ENCODE measurements at places on chromosomes 16 and 17.

DNA sequence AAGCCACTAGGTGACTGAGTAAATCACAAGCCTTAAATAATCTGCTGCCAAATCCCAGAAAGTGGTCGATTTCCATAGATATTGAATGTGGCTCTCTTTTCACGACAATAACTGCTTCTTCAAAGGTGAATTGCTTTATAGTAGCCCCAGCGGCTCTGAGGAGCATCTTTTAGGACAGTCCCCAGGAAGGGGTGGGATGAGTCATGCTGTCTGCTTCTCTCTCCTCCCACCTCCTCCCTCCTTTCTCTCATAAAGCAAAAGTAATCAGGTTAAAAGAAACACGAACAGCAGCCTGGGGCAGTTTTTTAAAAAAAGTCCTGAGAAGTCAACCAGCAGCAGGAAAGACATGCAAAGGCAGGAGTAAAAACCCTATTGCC lies 1.8 kb downstream of the KIAA0513 start:
- DNase-seq: peak; percentile 29

- DNase-seq: no peak
These were observed 111.1 kb downstream of the VAT1L start for GRCh38 chr16:77899416-77899815.

DNA sequence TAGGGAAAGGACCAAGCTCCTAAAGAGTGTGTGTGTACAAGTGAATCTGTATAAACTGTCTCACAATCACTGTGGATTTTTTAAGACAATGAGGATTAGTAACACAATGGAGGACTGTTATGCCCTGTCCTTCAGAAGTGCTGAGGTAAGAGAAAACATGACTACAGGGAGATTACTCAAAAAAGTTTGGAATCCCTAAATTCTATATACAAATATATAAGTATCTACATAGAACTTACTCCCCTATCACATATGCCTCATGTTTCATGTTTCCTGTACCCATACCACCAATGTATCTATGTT lies 81.9 kb downstream of the STH start:
- DNase-seq: no peak

GRCh38 chr17:80479246-80479566 lies 2.8 kb upstream of the NPTX1 start:
- no peak for DNase-seq

GRCh38 chr17:70357190-70357589 lies 187.9 kb downstream of the KCNJ2 start:
- DNase-seq: no peak

DNA sequence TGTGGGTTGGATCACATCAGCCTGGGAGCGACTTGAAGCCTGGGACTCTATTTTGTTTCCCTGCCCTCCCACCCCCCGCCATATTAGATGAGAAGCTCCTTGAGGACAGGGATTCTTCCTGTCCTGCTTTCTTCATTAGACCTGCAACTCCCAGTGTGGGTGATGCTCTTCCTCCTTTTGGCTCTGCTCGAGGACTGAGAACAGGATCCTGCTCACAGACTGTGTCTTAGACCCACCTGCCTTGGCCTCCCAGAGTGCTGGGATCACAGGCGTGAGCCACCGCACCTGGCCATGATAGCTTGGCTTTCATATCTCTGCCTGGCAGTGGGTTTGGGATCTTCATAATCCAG lies 21.5 kb upstream of the TNS4 start:
- no peak for DNase-seq

GRCh38 chr17:61750656-61751055 lies 112.7 kb downstream of the BRIP1 start:
- no peak for DNase-seq

GRCh38 chr17:50062293-50063243 lies 6.7 kb downstream of the ITGA3 start:
- peak; percentile 45 for DNase-seq

GRCh38 chr17:58580671-58581070 lies 66.2 kb upstream of the MTMR4 start:
- no peak for DNase-seq

GRCh38 chr17:78873519-78874340 lies 29.3 kb downstream of the CEP295NL start:
- peak; percentile 94 for DNase-seq

DNA sequence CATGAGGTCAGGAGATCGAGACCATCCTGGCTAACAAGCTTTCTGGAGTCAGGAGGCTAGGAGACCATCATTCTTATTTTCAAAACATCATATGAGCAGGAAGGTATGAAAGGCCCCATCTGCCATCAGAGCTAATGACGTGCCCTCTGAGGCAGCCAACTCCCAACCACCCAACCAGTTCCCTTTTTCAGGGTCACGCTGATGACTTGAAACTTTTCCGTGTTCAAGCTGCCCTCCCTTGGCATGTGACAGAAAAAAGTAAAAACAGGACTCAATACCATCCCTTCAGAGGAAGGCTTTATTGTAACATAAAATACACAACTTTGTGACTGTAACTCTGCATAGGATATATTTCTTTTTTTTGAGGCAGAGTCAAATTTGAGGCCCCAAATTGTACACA lies 4.6 kb upstream of the GHDC start:
- no peak for DNase-seq

DNA sequence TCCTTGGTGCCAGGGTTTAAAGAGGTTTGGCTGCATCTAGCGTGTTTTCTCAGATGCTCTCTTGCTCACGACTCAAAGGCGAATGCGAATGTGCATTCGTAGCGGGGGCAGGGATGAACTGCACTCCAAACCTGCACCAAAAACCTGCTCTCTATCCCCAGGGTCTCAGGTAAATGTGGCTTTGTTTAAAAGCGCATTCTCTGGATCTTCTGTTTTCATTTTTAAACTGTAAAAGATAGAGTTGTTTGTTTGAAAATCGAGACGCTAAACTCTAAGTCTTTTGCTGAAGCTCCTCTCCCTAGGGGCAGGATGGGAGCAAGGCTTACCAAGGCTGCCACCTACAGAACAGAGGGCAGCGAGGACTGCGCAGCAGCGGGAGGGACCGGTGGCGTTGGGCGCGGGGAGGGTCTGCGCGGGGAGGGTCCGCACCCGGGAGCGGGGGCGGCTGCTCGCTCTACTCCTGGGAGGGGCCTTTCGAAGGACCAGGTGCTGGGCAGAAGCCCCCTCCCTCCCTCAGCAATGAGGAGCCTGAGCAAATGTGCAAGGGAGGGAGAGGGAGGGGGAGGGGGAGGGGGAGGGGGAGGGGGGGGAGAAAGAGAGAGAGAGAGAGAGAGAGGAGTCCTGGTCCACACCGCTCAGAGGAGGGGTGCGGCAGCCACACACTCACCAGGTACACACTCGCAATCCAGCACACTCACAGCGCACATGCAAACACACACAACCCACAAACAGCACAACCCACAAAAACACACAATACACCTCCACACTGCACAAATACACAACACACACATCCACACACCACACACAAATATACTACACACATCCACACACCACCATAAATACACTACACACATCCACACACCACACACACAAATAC lies 142.8 kb downstream of the GRIN2A start:
- DNase-seq: no peak

GRCh38 chr17:82399601-82400101 lies 18.5 kb upstream of the HEXD start:
- DNase-seq: peak; percentile 66

DNA sequence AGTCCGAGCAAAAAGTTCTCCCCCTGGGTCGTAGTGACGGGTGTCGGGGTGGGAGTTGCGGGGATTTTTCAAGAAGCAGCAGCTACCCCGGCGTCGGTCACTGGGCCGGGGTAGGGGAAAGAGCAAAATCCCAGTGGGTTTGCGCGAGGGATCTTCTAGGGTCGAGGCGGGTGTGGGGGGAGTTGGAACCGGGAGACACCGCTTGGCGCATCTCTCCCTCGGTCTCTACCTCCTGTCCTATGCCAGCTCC lies 2.3 kb upstream of the UBTF start:
- DNase-seq: no peak

DNA sequence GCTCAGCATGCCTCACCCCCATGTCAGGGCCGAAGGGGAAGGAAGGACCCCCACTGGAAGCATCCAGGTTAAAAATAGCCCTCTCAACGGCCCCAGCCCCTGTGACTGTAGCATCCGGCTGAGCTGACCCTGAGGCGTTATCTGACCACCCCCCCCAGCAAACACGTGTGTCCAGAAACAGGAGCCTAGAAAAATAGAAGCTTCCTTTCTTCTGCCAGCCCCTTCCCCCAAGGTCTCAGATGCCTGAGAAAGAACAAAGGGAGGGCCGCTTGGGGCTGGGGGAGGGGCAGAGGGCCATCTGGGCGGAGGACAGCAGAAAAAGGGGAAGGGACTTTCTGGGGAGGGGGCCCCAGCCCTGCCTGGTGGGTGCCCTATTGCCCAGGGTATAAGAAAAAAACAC lies 55.8 kb downstream of the ACTG1 start:
- DNase-seq: no peak

- DNase-seq: no peak
These were observed 64.4 kb downstream of the EFCAB5 start for GRCh38 chr17:30005709-30006320.

- no peak for DNase-seq
These were observed 18.8 kb upstream of the SLC38A10 start for GRCh38 chr17:81313776-81314397.

GRCh38 chr17:48307814-48308411 lies 122.1 kb downstream of the SKAP1 start:
- peak; percentile 37 for DNase-seq

- no peak for DNase-seq
These were observed 235.2 kb upstream of the CDH5 start for GRCh38 chr16:66131156-66131807.

- DNase-seq: no peak
These were observed 34.9 kb downstream of the GTF3C1 start for GRCh38 chr16:27514806-27515205.

GRCh38 chr17:61806081-61806828 lies 57.1 kb downstream of the BRIP1 start:
- DNase-seq: no peak

GRCh38 chr17:79977161-79977631 lies 58.5 kb downstream of the TBC1D16 start:
- no peak for DNase-seq

DNA sequence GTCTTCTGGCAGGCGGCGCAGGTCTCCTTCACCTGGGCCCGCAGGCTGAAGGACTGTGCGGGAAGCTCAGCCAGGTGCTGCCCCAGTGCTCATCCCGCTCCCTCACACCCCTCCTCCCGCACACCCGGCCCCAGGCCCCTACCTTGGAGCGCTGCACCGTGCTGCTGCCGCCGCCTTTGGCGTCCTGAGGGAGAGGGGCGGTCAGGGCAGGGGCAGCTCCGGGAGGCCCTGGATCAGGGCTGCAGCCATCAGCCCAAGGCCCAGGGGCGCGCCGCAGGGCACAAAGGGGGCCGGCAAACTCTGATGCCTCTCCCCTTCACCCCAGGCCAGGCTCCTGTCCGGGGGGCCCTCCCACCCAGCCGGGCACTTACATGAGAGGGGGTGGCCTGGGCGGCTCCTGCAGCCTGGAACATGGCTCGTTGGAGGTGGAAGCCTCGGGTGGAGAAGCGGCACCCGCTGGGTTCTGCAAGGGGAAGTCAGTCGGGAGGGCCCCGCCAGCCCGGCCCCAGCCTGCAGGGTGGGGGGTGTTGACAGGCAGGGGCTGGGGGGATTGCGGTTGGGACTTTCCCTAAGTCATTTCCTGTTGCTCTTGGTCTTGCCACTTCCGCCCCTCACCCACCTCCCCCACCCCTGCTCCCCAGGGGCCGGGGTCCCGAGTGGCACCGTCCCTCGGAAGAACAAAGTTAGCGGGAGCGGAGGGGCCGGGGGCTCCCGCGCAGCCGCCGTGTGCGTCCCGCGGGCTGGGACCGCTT lies 863 bp downstream of the LIMD2 start:
- DNase-seq: peak; percentile 9

DNA sequence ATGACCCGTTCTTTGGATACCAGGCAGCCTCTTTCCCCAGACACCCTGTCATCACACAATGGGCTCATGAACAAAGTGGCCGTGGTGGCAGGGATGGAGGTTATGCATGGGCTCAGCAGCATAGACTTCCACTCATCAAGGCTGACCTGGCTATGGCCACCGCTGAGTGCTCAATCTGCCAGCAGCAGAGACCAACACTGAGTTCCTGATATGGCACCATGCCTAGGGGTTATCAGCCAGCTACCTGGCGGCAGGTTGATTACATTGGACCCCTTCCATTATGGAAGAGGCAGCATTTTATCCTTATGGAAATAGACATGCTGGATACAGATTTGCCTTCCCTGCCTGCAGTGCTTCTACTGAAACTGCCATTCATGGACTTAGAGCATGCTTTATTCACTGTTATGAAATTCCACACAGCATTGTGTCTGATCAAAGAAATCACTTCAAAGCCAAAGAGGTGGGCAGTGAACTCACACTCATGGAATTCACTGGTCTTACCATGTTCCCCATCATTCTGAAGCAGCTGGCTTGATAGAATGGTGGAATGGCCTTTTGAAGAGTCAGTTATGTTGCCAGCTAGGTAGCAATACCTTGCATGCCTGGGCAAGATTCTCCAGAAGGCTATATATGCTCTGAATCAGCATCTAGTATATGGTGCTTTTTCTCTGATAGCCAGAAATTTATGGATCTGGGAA lies 160.6 kb downstream of the PRKCB start:
- no peak for DNase-seq

- no peak for DNase-seq
These were observed 9.6 kb downstream of the PIK3R6 start for GRCh38 chr17:8857919-8858318.

DNA sequence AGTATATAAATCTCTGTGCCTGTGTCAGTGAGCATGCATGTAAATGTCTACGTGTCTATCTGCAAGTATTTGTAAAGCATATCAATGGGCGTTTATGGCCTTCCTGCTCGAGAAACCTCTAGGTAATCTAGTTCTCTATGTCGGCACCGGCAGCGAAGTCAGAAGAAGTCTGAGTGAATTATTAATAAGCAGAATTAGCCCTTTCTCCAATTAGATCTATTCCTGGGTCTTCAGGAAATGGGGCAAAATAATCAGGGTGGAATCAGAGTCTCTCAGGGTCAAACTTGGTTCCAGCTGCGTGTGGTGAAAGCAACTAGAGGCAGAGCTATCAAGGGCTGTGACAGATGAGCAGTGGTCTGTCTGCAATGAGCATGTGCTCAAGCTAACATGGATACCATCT lies at the start of gene C17orf78:
Gene C17orf78, plus strand, starts transcription at position 280 of the 400 bp plus-strand sequence. Its CDS starts 108 bp downstream, at position 388.
- no peak for DNase-seq

DNA sequence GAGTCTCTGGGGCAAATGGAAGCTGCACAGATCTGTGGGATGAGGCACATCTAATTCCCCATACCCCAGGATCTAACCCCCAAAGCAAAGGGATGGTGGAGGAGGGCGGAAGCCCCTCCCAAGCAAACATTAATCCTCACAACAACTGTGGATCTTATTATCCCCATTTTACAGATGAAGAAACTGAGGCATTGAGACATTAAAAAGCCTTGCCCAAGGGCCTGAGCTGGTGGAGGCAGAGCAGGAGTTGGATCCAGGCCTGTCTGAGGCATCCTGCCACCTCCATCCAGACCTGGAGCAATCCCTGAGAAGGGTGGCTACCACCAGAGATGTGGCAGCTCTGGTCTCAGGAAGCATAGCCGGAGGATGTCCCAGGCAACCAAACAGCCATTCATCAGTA lies 17.7 kb upstream of the CBFB start:
- DNase-seq: no peak

- DNase-seq: no peak
These were observed 7.2 kb downstream of the PMP22 start for GRCh38 chr17:15257796-15258512.

Measured in NCI-H2171 treated with DMSO at 0.1 percent for 48 hours (cell line).